HCT116 (cell line): ENCODE measurements at places on chromosomes 11 and 22. TPM values are rescaled to one million over a fixed set of nuclear protein-coding genes. Genes with fewer than 3 reads are reported as not detected.
A peak's percentile ranks its signal among the peaks of the same experiment; 100 is the strongest.

The HIRA gene
- total RNA-seq: 30.6 TPM

The RTN4RL2 gene
- 24.0 TPM for total RNA-seq

The SLC25A18 gene
- not detected for total RNA-seq

The AGBL2 gene
- not detected for total RNA-seq

- H3K4me3 ChIP-seq: no peak overlapping the region
- H3K4me1 ChIP-seq: no peaks in the 10 kb centered on the region
- H3K36me3 ChIP-seq: no peaks in the 10 kb centered on the region
- no peak for DNase-seq
Measured at GRCh38 chr22:49530671-49531367, 296.9 kb downstream of the BRD1 start.

DNA sequence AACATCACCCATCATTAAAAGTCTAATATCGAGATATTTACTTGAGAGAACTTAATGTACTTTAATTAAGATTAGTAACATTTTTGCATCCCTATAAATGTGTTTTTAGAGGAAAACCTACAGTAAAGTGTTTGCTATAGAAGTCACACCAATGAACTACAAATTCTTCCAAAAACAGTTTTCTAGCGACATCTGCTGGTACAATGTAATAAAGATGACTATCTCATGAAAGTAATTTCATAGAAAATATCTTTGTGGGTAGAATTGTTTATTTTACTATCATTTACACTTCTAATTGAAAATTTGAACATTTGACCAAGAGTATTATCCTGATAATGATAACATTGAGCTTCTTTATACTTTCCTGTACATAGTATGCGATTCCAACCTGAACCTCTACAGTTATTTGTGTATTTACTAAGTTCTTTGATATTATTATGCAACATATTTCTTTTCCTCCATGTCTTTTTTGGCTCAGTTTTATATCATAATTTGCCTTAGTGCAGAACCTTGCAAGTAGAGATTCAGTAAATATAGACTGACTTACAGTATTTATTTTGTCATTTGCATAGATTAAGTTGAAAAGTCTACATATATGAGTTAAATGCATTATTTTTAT, 252.7 kb downstream of the TMEM135 start:
- peak; percentile 38 for DNase-seq
- H3K4me1 ChIP-seq: no peaks in the 10 kb centered on the region
- no peak overlapping the region for H3K27ac ChIP-seq
- no peaks in the 10 kb centered on the region for H3K36me3 ChIP-seq
- H3K4me3 ChIP-seq: no peak overlapping the region

DNA sequence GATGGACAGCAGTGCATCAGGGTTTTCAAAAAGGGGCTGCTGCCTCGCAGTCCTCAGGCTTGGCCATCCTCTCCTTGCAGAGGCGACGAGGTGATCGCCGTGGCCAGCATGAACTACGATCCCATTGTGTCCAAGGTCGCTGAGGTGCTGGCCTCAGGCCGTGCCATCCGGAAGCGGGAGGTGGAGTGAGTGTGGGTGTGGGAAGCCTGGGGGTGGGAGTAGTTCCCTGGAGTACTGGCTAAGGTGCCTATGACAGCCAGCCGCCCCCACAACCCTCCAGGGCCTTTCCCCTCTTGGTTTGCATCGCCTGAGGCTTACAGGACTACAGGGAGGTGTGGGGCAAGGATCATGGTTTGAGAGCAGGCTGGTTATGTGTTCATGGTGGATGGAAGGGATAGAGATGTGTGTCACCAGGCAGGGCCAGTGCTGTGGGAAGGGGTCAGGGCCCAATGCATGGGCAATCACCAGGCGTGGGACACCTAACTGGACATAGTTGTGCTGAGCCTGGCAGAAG, 2.1 kb upstream of the LZTR1 start:
- no peak overlapping the region; the same call in 1 of the 2 replicates for H3K27ac ChIP-seq
- no peaks in the 10 kb centered on the region for H3K36me3 ChIP-seq
- H3K4me1 ChIP-seq: peaks cover 18% of the 10 kb centered on the region; the same call in 1 of the 2 replicates
